ENCODE measurements at places on chromosomes 12 and 14.

GRCh38 chr14:24171422-24172260, at the start of gene REC8:
Gene REC8 (plus strand): TSS chr14:24172080. CDS start chr14:24172553, 473 bp downstream.
- peak; percentile 62 for DNase-seq

GRCh38 chr12:122421187-122421820, 1.2 kb downstream of the CLIP1 start:
- DNase-seq: peak; percentile 69

DNA sequence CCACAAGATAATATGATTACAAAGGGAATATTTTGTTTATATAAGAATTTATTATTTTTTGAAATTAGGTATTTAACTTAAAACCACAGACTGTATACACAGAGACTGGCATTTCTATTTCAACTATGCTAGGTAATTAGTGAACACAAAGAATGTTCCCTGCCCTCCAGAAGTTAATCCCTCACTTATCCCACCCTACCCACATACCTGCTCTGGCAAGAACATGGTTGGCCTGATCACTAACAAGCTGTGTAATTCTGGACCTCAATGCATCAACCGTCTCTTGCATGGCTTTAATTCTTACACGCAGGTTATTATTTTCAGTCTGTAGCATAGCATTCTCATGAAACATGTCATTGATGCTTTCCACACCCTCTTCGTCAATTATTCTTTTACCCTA, 85.9 kb downstream of the KIF21A start:
- DNase-seq: no peak

GRCh38 chr12:50157259-50157658, 9.9 kb downstream of the CERS5 start:
- no peak for DNase-seq

GRCh38 chr14:92323011-92323915, at the start of gene SLC24A4:
Gene SLC24A4 (plus strand): TSS chr14:92323165. CDS start chr14:92323831, 666 bp downstream.
- DNase-seq: no peak

DNA sequence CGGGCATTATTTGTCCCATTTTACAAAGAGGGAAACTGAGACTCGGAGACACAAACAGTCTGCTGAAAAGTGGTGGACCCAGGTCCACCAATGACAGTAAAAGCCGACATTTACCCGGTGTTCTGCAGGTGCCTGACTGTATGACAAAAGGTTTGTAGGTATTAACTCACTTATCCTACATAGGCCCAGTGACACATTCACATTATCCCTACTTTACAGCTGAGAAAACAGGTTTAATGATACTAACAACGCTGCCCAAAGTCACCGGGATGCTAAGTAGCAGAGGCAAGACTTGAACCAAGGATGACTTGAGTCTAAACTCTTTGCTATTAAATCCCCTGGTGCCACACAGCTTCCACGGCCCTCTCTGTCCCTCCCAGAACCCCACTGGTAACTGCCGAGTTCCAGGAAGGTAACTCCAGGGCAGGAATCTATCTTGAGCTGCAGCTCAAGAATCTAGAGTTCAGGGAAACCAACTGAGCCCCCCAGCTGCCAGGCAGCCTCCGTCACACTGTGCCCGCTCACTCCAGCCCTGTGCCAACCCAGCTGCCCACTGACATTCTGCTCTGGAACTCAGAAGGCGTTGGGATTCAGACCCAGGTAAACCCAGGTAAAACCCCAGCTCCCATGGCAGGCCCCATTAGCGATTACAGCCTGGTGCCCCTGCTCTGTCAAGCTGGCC, 33.7 kb downstream of the SYNE3 start:
- no peak for DNase-seq

DNA sequence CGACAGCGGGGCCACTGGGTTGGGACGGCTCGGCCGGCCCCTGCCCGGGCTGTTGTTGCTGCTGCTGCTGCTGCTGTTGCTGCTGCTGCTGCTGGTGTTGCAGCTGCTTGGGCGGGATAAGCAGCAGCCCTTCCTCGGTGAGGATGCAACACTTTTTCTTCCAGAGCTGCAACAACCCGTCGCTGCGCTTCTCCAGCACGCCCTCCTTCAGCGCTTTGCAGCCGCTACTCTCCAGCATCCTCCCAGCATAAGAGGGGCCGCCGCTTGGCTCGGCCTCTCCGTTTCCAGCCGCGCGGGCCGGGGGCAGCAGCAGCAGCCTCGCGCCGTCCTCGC, 529 bp downstream of the PHLDA1 start:
- peak; percentile 77 for DNase-seq

DNA sequence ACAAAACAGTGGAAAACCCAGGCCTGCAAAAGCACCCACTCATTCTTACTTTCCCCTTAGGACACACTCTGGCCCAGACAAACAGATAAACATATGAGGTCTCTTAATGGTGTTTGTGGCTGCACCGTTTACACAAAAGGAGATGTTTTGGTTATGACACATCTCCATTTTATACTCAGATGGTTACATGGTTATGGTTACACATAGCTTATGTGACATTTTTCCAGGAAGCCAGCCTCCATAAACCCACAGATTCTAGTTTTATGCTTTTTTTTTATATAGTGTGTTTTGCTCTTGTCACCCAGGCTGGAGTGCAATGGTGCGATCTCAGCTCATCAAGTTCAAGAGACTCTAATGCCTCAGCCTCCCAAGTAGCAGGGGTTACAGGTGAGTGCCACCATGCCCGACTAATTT, 3.5 kb upstream of the KLRD1 start:
- DNase-seq: no peak

- no peak for DNase-seq
These were observed 91.7 kb upstream of the FUT8 start for GRCh38 chr14:65320661-65321308.

- DNase-seq: peak; percentile 62
These were observed 27.5 kb downstream of the APOBEC1 start for GRCh38 chr12:7638064-7638759.

DNA sequence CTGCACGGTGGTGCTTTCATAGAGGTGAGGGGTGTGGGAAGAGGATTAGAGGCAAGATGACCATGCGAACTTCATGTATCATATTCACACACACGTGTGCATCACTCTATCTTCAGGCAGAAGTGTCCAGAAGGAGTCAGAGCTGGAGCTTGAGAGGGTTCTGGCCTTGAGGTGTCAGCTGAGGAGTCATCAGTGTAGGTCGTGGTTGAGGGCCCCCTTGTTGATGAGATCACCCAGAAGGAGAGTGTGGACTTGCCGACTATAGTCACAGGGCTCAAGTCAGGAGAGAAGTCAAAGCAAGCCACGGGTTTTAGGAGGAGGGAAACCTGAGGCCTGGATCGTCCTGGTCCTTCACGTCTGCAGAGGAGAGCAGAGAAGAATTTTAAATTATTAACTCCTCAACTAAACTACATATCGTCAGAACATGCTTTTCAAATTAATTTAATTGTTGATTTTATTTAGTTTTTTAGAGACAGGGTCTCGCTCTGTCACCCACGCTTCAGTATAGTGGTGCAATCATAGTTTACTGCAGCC, 25.4 kb downstream of the EML1 start:
- no peak for DNase-seq

- DNase-seq: no peak
These were observed 616.6 kb downstream of the CCER1 start for GRCh38 chr12:90338365-90338764.

- no peak for DNase-seq
These were observed 74.0 kb upstream of the PKP2 start for GRCh38 chr12:32970465-32971110.

GRCh38 chr14:105941226-105942166, 415.1 kb downstream of the TMEM121 start:
- no peak for DNase-seq

DNA sequence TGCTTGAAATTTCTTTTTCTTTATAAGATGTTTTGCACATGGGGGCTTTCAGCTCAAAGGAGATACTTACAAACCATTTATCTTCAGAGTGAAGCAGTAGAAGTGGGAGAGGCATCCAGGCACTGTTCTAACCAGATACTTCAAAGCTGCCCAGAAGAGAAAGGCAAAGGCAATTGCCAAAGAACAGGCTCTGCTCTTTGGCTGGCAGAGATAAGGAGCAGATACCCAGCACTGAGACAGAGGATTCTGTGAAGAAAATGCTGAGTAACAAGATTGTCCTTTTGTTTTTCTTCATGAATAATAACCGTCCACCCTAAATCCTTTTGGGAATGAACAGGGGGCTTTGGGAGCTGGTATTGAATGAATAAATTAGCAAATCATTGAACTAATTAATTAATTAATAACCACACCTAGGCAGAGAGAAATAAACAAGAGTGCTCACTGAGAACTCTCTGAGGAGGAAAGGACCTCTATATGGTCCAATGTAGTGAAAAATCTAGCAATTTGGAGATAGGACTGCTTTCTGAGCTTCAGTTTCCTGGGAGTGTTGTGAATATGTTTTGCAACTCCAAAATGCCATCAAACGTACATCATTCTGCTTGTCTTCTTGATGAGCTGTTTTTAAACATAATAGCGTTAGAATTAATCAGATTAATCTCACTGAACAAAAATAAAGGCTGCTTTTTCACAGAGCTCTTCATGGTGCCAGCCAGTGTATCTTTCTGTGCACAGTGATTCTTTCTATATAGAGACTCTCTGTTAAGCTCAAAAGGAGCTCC, 192.8 kb upstream of the AMIGO2 start:
- peak; percentile 89 for DNase-seq

GRCh38 chr14:21768875-21769257, 95.2 kb upstream of the OR4E1 start:
- no peak for DNase-seq

DNA sequence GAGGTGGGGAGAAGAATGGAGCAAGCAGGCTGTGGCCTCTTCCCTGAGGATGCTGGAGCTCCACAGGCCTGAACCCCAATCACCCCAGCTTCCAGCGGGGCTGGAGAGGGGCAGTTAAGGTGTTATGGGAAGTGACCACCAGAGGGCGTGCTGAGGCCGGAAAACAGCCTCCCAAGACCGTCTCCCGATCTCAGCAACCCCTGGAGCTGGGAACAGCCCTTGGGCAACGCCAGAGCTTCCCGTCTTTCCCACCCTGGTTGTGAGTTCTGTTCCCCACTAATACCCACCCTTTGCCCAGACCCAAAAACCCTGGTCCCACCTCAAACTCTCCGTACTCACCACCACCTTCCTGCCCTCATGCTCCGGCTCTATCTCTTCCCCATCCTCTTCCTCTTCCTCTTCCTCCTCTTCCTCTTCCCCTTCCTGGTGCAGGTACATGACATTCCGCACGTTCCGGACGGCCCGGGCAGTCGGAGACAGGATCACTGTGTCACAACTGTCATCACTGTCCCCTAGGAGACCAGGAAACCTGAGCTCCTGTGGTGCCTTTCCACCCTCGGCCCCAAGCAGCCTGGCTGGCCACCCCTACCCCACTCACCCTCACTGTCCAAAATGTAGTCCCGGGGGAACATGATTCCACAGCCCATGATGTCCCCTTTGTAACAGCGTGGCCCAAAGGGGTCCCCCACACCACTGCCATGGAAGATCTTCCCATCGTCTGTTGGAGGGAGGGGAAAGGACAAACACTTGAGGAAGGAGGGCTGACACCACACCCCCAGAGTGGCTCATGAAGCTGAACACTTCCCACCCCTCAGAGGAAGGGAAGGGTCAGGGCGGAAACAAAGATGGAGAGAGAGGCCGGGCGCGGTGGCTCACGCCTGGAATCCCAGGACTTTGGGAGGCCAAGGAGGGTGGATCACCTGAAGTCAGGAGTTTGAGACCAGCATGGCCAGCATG, 12.9 kb downstream of the SPRYD3 start:
- DNase-seq: peak; percentile 64

DNA sequence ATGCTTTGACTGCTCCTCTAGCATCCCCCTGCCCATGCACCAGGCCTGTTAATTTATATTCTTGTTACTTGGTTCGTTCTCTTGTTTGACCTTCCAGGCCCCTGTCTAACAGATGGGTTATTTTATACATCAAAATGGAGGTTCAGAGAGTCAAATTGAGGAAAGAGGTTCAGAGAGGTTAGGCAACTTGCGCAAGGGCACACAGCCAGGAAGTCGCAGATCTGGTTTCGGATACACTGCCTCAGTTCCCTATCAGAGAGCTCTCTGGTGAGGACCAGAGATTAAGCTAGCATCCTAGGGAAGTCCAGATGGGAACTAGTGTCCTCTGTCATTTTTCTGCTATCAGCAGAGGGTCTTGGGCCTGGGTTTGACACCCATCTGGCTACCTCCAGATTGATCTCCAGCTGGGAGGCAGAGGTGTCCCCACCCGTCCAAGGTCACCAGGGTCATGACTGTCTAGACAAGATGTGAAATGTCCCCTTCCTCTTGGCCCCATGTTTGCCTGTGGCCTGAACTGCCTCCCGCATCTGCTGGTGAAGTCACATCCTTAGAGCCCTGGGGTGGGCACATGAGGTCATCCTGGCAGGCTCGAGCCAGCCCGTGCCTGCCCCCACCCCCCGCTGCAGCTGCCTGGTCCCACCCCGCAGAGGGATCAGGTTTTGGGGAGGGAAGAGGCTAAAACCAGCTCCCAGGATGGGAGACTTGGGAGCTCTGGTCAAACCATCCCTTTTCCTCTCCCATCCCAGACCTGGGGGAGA, 84.3 kb upstream of the NCOR2 start:
- DNase-seq: no peak

- no peak for DNase-seq
These were observed 4.0 kb downstream of the RAB15 start for GRCh38 chr14:64968167-64968566.

DNA sequence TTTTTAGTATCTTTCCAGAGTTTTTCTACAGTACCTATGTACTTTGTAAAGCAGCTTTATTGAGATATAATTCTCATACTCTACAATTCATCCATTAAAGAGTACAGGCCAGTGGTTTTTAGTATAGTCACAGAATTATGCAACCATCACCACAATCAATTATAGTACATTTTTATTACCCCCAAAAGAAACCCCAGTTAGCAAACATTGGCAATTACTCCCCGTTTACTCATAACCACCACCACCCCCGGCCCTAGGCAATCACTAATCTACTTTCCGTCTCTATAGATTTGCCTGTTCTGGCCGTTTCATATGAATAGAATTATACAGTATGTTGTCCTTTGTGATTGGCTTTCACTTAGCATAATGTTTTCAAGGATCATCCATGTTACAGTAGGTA, 119.8 kb downstream of the KICS2 start:
- DNase-seq: no peak

- no peak for DNase-seq
These were observed 11.6 kb downstream of the HVCN1 start for GRCh38 chr12:110677206-110677911.

DNA sequence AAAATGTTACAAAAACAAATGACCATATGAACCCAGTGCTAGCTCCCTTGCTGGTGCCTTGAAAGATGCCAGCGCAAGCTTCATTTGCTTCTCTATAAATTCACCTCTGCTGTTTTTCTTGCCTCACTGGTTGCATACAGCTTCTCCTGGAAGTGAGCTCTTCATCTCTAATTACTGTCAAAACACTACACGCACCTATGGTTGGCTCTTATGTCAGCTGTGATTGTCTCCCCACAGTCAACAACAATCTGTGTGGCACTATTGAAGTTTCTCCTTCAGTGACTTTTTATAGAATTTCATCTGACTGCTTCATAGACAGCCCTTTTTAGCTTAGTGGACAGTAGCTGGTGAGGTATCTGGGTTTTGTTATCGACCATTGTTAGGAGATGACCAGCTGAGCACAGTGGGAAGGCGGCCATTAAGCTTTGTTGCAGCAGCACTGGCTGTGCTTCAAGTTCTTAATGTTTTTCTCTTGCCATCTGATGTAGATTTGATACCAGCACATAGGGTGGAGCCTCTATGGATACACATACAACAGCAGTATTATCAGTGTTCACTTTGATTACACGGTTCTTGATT, 131.8 kb downstream of the KITLG start:
- DNase-seq: no peak

- no peak for DNase-seq
These were observed 2.3 kb downstream of the ARHGEF25 start for GRCh38 chr12:57613427-57614109.

- no peak for DNase-seq
These were observed 37.5 kb upstream of the DAAM1 start for GRCh38 chr14:59150990-59151389.

- DNase-seq: no peak
These were observed 7.5 kb downstream of the KRR1 start for GRCh38 chr12:75503866-75504265.

Measured in erythroblast (primary cell).